Umbilical cord (tissue), 2 donors: ENCODE measurements at places on chromosomes 3 and 15. TPM values are rescaled to one million over a fixed set of nuclear protein-coding genes. Genes with fewer than 3 reads are reported as not detected.

Gene SLC12A1
- 33.5 TPM for total RNA-seq

Gene SHF
- 24.1 TPM for total RNA-seq

Gene TPRG1
- 13.5 TPM for total RNA-seq

Gene BRK1
- 115 TPM for total RNA-seq

Gene CAMK2N2
- total RNA-seq: not detected

Gene GOLGA8O
- total RNA-seq: not detected

Gene CFAP20DC
- 9.4 TPM for total RNA-seq

Gene STRIT1
- total RNA-seq: not detected

Gene SMAD6
- total RNA-seq: 45.5 TPM

Gene FAM43A
- 31.8 TPM for total RNA-seq

Gene INSYN1
- 9.6 TPM for total RNA-seq

Gene SOX2
- total RNA-seq: 2.2 TPM

Gene RNF123
- total RNA-seq: 13.7 TPM

Gene PLA2G4E
- 0.72 TPM for total RNA-seq

Gene MST1R
- total RNA-seq: 14.4 TPM

Gene DUSP7
- total RNA-seq: 11.6 TPM

Gene MB21D2
- total RNA-seq: 31.1 TPM

Gene MOBP
- total RNA-seq: 1.9 TPM

Gene BTD
- 29.9 TPM for total RNA-seq

Gene DAPK2
- 2.2 TPM for total RNA-seq

Gene NLGN1
- total RNA-seq: 8.7 TPM

Gene GP5
- 0.72 TPM for total RNA-seq

Gene CLDN11
- total RNA-seq: 1.7 TPM

Gene LDHAL6B
- 3.6 TPM for total RNA-seq

Gene RTP1
- not detected for total RNA-seq

Gene SLC27A2
- not detected for total RNA-seq

Gene CERS3
- total RNA-seq: 4.1 TPM

Gene TERC
- 274 TPM for total RNA-seq

Gene SNX33
- 11.8 TPM for total RNA-seq

Gene FES
- total RNA-seq: 30.8 TPM

Gene ADAMTS17
- total RNA-seq: 8.2 TPM

Gene SLC2A2
- 0.72 TPM for total RNA-seq
